Stimulated activated CD4-positive, alpha-beta T cell treated with anti-CD3 and anti-CD28 coated beads, TNF-alpha, amount 100 ng/mL, for 24 hours (primary cell): ENCODE measurements at places on chromosomes 6 and 20.

- no peak for DNase-seq
These were observed 66.0 kb upstream of the SYNDIG1 start for GRCh38 chr20:24403406-24403805.

DNA sequence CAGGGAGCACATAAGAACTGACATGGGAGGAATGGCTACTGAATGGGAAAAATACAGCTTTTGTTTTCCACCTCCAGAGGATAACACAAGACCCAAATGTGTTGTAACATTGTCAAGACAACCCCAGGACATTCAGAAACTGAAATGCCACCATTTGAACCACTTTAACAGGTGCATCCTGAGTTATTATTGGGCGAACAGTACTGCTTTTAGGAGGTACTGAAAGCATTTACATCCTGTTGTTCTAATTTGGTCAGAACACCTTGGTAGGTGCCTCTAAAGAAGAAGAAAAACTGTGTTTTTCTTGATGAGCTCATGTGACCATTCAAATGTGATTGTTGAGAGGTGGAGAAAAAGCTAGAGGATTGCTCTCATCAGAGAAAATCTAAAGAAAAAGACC, 6.4 kb upstream of the TXNDC5 start:
- no peak for DNase-seq

DNA sequence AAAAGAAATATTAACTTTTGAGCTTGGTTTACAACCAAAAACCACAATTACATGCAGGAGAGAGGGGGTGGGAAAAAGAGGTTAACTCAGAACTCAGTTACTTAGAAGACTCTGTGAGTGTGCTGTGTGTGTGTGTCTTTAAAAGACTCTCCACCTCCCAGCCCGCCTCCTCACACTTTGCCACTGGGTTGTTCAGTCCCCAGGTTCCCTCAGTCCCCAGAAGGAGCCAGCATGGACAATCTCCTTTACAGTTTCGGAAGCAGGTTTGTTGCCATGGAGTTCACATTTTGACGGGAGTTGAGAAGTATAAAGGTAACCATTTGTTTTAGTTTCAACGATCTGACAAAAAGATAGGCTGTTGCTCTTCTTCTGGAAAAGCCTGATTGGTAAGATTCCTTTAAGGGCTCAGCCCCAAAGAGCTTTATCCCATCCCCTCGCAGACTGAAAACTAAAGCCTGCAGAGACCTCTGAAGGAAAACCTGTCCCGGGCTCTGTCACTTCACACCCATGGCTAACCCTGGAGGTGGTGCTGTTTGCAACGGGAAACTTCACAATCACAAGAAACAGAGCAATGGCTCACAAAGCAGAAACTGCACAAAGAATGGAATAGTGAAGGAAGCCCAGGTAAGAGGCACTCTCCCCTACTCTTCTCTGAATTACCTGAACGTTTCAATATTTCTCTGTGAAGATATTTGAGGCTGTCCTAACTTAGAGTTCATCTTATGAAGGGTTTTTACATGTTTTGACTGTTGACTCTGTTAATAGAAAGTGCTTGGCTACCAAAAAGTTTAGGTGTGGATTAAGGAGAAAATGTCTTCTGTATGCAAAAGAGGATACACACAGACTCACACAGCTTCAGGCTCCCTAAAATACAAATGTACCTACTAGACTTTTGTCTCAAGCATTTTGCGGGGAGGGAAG, at the start of gene SPTLC3:
Gene SPTLC3, plus strand, starts transcription at position 212 of the 921 bp plus-strand sequence. Its CDS starts 296 bp downstream, at position 508.
- no peak for DNase-seq

DNA sequence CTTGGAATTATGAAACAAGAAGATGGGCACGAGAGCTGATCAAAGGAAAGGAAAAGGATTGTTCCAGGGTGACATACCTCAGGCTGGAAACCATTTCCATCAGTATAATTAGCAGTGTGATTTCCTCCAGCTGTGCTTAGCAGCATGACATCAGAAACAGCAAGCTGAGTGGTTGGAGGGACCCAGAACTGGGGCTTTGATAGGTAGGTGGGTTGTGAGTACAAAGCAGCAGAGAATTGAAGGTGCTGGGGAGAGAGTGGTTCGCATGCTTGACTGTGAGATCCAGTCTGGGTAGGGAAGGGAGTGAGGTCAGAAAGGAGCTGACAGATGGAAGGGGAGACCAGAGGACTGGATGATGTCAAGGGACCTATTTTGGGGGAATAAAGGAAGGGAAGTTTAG, 90.4 kb downstream of the CD164 start:
- DNase-seq = no peak

GRCh38 chr6:45297320-45297719, 30.8 kb upstream of the RUNX2 start:
- DNase-seq = no peak

GRCh38 chr6:6801005-6801335, 212.4 kb downstream of the LY86 start:
- DNase-seq = no peak

DNA sequence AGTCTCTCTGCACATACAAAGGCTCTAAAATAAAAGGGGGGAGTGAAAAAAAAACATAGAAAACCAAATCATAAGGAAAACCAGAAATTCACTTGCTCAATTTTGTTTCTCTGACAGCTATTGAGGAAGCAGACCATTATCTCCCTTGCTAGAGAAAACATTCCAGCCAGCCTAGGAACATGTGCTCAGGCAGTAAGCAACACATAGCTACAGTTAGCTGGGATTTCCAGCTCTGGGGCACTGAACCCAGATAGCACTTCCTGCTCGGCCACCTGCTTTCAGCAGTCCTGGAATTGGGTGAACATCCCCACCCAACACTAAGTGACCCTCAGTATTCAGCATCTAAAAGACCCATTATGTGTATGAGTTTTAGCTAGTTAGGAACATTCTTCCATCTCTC, 61.3 kb downstream of the TNFRSF21 start:
- DNase-seq = no peak

DNA sequence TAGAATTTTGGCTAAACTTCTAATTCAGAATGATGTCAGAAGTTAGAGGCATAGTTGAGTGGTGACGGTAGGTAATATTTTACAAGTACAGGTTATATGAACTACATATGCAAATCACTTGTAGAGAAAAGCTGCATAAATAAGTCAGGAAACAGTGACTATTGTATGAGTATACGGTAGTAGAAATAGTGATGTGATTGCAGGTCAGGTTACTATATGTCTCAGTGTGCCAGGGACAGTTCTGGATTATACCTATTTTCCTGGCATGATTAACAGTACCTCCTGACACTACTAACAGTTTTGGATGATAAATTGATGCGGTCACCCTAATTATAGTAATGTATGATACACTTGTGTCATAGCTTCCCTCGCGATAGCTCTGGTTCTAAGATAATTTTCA, 9.2 kb downstream of the DNAH8 start:
- no peak for DNase-seq

DNA sequence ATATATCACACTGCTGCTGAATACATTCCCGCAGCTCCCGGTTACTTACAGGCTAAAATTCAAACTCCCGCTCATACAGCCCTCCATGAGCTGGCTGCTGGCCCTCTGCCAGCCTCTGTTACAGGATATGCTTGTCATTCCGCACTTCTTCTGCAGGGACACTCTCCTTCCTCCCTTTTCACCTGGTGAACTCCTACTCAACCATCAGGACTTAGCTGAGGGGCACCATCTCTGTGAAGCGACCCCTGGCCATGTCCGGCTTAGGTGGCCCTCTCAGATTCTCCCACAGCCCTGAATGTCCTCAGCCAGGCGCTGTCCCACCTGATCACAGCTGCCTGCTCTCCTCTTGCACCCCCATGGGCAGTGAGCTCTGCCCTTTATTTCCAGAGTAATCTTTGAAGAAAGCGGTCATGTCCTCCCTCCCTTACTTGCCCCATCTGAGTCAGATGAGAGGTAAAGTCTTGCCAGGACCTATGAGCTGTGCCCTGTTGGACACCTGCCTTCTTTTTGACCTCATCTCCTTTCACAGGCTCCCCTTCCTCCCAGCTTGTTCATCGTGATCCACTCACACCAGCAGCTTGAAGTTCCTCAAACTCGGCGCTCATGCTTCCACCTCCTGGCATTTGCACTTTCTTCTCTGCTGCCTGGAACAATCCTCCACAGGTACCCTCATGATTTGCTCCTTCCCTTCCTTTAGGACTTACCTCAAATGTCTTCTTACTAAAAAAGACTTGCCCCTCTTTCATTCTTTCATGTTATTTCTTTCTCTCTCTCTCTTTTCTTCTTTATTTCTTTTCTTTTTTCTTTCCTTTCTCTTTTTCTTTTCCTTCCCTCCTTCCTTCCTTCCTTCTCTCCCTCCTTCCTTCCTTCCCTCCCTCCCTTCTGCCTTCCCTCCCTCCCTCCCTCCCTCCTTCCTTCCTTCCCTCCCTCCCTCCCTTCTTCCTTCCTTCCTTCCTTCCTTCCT, 5.6 kb downstream of the CYP24A1 start:
- DNase-seq = no peak

GRCh38 chr20:41395667-41396664, 29.3 kb upstream of the EMILIN3 start:
- no peak for DNase-seq

- DNase-seq = no peak
These were observed 224.8 kb downstream of the TFAP2A start for GRCh38 chr6:10190042-10190441.

GRCh38 chr6:19928461-19928860, 91.3 kb downstream of the ID4 start:
- DNase-seq = no peak

DNA sequence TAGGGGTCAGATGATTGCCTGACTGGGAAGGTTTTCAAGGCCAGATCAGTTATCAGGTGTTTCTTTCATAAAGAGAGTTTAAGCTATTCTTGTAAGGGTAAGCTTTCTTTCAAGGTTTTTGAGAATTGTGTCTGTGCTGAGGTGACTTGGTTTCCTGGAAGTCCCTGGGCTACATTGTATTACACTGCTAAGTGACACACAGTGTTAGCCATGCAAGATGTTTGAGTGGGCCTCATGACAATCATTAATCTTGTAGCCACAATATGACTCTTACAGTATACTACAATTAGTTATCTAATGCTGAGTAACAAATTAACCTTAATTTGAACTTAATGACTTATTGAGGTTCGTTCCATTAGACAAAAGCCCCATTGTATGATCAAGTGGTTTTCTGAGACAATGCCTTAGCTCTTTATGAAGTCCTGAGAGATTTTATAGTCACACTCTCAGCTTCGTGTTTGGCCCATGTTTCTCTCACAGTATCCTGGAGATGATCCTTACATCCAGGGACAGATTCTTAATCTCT, 186.7 kb downstream of the RPS12 start:
- DNase-seq = no peak

DNA sequence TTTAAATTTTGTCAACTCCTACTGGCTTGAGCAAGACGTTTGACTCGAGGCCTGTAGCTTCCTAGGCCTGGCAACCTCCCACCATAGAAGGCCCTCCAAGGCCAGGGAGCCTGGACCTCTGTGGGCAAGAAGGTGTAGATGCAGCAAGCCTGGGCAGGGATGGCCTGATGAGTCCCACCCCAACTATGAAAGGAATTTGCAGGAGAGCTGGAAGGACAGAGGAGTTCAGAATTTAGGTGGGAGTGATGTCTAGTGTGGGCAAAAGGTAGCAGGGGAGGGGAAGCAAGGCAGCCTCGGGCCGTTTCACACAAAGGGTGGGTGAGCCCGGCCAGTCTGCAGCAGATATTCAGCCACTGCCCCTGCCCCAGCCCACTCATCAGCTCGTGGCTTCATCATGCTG, 245.2 kb downstream of the CDH26 start:
- DNase-seq = no peak

DNA sequence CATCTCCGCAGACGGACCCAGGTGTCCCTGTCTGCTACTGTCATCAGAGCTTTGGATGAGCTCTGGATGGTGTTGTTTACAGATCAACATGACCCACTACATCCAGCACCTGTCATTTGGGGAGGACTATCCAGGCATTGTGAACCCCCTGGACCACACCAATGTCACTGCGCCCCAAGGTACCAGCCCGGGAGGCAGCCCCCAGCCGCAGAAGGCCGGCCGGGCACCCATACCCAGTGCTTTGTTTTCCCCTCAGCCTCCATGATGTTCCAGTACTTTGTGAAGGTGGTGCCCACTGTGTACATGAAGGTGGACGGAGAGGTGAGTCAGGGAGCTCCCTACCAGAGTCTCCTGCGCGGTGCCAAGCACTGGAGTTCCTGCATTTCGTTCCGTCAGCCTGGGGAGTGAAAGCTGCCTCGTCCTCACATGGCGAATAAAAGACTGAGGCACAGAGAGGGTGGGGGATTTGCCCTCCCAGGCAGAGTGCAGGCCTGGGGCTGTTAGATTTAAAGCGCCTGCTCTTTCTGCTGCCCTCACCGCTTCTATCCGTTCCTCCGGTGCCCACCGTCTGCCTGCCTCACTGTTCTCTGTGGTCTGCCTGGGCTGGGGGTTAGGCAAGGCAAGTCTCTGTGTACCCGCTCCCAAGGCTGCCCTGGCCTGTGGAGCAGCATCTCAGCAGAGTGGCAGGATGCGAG, 14.2 kb downstream of the ERGIC3 start:
- no peak for DNase-seq

- DNase-seq = no peak
These were observed 181.0 kb upstream of the ZNF217 start for GRCh38 chr20:53774461-53775203.

DNA sequence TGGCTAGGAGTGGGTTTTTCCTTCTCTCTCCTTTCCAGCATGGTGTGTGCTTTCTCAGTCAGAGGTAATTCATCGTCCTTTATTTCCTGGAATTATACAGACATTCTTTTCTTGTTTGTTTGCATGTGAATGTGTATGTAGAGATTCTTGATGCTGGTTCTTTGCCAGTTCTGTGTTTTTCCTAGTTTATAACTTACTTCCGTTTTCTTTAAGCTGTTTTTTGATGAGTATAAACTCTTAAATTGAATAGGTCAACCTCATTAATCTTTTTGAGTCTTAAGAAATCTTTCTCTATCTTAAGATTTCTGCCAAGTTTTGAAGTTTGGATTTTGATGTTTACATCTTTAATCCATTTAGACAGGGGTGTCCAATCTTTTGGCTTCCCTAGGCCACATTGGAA, 38.7 kb downstream of the IGF2R start:
- no peak for DNase-seq

DNA sequence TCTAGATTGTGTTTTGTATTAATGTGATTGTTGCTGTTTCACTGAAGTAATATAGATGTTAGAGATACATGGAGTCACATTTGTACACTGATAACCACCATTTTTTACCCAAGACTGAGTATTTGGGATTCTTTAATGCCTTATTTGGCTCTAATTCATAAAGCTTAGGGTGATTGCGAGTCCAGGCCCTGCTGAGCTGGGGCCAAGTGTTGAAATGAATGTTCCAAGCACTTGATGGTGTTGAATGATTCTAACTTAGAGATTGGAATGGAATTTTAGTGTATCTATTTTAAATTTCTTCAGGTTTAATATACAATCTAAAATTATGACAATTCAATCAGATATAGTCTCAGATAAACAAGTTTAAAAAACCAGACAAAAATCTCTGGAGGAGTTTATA, 329.4 kb upstream of the SLC35B3 start:
- DNase-seq = no peak
